ENCODE measurements at places on chromosomes 1 and 21. TPM values are rescaled to one million over a fixed set of nuclear protein-coding genes. Genes with fewer than 3 reads are reported as not detected.

DNA sequence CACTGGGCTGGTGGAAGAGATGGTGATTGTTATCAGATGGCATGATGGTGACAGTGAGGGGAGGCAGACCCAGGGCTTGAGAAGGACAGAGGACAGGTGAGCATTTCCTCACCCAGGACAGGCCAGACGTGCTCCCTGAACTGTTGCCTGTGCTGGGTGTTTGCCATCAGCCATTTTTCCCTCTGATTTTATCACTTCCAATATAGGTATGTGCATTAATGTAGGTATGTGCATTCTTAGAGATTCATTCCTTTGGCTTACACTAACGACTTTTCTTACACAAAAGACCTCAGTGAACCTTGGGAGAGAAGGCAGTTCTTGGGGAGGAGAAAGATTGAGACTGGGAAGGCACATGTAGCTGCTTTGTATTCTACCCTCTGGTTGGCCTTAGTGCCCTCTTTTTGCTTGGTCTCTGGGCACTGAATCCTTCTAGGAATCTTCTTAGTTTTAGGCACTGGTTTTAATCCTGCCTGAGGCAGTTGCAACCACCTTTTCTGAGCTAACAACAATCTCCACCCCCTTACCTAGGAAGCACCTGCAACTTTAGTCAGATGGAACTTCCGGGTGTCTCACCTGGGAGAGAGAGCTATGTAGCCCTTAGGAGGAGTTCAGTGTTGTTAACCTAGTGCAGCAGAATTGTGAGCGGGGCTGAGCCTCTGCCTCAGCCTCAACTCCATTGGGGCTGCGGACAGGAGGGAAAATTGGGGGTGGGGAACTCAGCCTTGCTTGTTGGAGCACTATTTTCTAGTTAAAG is 30.9 kb downstream of the C1orf116 start:
- 0 out of 2 replicates have a peak, but pooled peaks cover 8% of the 10 kb centered on the region for H3K27me3 ChIP-seq
- DNase-seq, result no peak
- no peak overlapping the region for H3K4me3 ChIP-seq
- no peaks in the 10 kb centered on the region for H3K36me3 ChIP-seq

DNA sequence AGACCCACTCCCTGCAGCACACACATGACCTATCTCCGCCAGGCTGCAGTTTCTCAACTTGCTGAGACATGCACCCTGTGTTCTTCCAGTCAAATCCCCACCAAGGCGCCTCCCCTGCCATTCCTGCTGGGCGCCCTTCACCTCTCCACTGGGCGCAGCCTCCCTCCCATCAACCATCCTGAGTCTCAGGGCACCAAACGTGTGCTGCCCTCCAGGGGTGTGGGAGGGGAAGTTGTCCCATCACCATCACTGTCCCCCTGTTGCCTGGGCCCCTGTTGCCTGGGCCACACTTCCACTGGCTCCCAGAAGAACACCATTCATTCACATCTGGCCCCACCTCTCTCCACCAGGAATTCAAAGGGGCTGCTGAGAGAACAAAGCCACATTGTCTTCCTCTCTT is 44.9 kb upstream of the EFHD2 start:
- no peak overlapping the region for H3K4me3 ChIP-seq
- peaks cover 7% of the 10 kb centered on the region for H3K4me1 ChIP-seq

GRCh38 chr1:203056012-203056411 is 29.7 kb downstream of the PPFIA4 start:
- no peaks in the 10 kb centered on the region for H3K36me3 ChIP-seq
- H3K27ac ChIP-seq, result no peak overlapping the region
- H3K4me1 ChIP-seq, result no peaks in the 10 kb centered on the region
- peaks cover 27% of the 10 kb centered on the region for H3K27me3 ChIP-seq
- H3K4me3 ChIP-seq, result no peak overlapping the region
- DNase-seq, result no peak

Gene COL8A2
- 1.2 TPM for total RNA-seq

Gene TNNI3K
- total RNA-seq, result not detected

Measured in SJSA1 (cell line).